Psoas muscle (tissue), 8 donors: ENCODE measurements at places on chromosomes 11 and 22. TPM values are rescaled to one million over a fixed set of nuclear protein-coding genes. Genes with fewer than 3 reads are reported as not detected.

DNA sequence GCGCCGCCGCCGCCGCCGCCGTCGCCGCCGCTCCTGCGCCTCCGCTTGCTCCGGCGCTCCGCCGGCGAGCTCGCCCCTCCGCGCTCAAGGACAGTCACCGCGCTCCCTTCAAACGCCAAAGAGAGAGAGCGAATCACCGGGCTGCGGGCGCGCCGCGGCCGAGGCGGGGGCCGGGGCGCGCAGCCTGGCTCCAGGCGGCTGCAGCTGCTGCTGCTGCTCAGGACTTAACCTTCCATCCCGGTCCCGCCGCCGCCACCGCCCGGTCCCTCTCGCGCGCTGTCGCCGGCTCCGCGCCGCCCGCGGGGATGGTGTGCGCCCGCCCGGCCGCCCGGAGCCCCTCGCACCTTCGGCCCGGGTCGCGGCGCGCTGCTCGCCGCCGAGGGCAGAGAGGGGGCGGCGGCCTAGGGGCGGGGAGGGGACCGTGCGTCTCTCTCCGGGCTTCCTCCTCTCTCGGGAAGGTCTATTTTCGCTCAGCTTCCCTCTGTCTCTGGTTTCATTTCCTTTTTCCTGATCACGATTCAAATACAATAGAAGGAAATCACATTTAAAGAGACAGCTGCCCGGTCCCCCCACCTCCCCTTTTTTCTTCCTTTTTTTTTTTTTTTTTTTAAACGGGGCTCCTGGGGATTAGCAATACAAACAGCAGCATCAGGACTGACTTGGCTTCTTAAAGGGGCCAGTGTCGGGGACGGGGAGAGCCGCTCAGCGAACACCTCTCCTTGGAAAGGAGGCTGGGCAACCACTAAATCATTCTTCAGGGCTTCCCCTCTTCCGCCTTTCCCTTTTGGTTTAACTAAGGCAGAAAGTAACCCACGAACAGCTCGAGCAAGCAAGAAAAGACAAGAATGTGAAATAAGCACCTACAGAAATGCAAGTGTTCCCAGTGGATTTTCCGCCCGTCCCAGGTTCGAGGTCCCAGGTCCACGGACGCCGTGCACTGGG is 22.1 kb downstream of the LMO2 start:
- peak; percentile 53 for DNase-seq

DNA sequence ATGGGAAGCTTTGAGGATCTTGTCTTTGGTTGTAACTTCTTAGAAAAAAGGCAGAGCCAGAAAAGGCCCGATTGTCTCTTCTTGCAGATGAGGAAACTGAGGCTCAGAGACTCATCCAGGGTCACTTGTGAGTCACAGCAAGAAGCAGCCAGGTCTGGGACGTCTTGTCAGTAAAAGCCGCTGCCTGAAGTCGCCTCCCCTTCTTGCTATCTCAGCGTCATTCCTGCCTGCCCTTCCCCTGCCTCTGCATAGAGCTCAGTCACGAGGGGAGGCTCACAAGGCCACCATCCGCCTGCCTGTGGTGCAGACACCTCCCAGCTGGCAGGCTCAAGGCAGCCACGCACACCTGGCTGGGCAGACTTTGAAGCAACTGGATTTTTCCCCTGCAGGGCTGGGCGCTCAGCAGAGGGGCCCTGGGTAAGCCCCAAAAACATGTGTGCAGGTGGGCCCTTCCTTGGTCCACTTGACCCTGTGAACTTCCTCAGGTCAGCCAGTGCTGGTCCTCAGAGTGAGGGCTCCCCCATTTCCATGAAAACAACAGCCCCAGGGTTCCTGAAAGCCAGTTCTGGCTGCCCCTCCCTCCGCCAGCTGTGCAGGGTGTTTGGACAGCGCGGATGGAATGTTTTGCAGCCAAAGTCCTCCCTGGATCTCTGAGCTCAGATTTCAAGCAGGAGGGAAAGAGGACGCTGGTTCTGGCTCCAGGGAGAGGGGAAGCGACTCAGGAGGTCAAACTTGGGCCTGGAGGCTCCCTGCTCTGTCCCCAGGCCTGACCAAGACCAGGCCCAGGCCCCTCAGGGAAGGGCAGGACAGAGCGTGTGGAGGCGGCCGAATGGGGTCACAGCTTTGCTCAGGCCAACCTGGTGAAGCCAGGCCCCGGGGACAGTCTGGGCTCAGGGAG is 6.0 kb upstream of the RAB3IL1 start:
- peak; percentile 85 for DNase-seq

DNA sequence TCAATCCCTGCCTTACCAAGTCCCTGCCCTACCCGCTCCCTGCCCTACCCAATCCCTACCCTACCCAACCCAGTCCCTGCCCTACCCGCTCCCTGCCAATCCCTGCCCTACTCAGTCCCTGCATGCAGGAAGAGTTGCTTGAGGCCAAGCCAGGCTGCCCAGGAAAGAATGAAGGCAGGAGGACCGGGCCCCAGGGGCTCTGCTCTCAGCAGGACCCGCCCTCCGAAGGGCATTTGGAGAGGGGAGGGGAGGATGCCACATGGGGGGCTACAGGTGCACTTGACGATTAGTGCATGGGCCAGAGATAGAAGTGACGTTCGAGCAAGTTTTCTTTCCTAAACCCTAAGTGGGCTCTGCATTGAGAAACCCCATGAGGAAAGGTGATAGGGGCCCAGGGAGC is 581.2 kb downstream of the TBC1D22A start:
- no peak for DNase-seq

TTC28 gene
- 3.1 TPM for polyA plus RNA-seq

- no peak for DNase-seq
These were observed 43.9 kb downstream of the ELFN2 start for GRCh38 chr22:37383341-37383740.

SLC15A3 gene
- 7.8 TPM for polyA plus RNA-seq

GRCh38 chr11:27496461-27496860 is 10.1 kb downstream of the LIN7C start:
- DNase-seq: no peak

GRCh38 chr11:94794287-94795168 is 26.4 kb downstream of the AMOTL1 start:
- peak; percentile 88 for DNase-seq

- DNase-seq: no peak
These were observed 29.9 kb upstream of the AQP11 start for GRCh38 chr11:77559686-77560401.

GUCY1A2 gene
- polyA plus RNA-seq: 0.57 TPM

DNA sequence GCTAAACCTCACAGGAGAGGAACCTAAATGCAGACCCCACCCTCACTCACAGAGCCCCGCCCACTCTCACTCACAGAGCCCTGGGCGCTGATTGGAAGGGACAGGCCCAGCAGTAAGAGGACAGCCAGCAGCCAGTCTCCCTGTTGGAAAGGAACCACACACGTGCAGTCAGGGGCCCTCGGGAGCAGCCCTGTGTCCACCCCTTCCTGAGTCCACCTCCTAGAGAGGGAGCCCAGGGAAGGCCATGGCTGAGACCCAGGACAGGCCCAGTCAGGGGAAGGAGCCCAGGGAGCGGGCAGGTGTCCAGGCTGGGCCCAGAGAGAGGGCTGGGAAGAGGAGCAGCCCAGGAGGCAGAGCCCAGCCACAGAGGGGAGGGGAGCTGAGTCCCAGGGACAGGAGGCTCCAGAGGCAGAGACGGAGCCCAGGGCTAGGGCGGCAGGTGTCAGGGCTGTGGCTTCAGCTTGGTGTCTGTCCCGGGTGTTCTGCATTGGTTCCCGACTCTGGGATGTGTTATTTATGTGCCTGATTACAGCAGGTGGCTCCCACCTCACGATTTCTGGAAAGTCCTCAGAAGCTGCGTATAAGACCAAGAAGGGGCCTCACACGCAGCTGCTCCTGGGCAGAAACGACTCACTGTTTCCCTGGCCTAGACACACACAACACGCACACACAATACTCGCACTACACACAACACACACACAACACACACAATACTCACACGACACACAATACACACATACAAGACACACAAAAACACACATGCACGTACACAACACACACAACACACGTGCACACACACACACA is 9.0 kb upstream of the APOBEC3H start:
- peak; percentile 54 for DNase-seq

DNA sequence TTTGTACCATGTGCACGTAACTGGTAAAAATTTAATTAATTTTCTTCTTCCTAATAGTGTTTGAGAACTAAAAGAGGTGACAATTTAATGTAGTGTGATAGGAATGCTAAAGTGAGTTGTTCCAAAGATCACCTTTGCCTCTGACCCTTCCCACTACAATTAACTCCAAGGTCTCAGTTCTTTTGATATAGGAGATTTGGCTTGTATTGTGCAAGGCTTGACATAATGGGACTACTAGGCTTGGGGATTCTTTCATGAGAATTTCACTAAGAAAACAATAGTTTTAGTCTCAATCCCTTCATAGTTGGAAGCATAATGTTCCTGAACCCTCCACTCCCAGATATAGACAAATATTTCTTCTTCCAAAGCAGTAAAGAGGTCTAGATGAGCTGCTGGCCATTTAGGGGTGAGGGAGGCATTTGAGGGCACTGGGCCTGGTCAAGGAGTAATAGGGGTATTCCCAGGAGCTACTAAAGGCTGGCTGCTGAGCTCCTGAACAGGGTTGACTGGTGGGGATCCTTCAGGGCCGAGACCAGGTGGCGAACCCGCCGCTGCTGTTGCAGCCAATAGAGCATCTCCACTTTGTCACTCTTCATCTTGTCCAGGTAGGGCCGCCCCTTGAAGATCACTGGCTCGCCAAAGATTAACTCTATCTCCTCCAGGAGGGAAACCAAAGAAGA is 2.7 kb downstream of the CCDC87 start:
- DNase-seq: no peak

GRCh38 chr11:88809126-88809525 is 256.7 kb downstream of the GRM5 start:
- no peak for DNase-seq

DNA sequence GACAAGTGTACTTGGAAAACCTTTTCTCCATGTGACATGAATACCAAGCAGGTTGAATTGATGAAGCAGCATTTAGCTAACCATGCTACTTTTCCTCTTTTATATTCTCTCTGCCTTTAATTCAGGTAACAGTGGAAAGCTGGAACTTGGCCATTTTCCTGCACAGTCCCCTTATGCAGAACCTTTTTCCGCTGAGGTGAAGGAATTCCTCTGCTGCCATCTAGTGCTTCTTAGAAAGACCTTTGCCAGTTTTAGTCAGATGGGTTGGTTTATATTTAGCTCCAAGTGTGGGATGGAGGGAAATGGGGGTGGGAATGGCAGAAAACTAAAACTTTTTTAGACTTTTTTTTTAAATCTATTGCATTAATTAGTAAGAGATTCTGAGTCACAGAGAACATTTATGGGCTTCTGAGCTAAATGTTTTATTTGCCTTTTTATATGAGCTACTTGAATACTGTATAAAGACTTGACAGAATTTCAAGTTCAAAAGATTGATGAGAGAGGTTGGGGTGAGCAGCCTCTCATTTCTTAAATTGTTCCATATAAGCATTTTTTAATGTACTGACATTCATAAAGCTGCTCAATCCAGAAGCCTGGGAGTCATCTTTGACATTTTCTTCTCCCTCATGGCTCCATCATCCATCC is 153.9 kb upstream of the ZC3H12C start:
- DNase-seq: no peak

GRCh38 chr11:2272228-2272945 is 2.0 kb upstream of the ASCL2 start:
- DNase-seq: peak; percentile 33

GRCh38 chr11:47216121-47216798 is 1.5 kb downstream of the DDB2 start:
- DNase-seq: no peak

- no peak for DNase-seq
These were observed 19.8 kb upstream of the SHANK2 start for GRCh38 chr11:71272161-71272560.

- no peak for DNase-seq
These were observed 149.4 kb downstream of the NXPE2 start for GRCh38 chr11:114827736-114828135.

NXPE2 gene
- 0.16 TPM for polyA plus RNA-seq

DNA sequence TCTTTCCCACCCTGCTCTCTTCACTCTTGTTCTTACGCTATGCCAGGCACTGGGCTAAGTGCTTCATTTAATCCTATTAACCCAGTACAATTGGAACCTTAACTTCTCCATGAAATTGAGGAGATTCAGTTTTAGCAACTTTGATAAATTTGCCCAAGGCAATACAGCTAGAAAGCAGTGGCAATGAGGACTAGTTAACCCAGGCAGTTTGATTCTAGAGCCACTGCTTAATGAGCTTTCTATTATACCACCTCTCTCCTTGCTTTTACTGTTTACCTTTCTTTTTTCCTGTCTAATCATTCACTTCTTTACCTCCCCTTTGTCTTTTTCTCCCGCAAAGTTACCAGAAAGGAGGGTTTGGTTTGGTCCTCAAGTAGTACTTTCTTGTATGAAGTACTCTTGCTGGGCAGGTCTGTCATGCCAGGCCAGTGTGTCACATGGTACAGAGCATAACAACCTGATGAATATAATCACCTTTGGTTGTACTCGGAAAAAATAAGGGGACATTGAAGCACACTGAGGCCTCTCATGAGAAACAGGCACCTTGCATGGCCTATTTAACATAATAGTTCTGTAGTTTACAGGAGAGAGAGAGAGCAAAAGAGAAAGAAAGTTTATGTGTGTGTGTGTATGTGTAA is 70.6 kb downstream of the PDHX start:
- DNase-seq: no peak

DNA sequence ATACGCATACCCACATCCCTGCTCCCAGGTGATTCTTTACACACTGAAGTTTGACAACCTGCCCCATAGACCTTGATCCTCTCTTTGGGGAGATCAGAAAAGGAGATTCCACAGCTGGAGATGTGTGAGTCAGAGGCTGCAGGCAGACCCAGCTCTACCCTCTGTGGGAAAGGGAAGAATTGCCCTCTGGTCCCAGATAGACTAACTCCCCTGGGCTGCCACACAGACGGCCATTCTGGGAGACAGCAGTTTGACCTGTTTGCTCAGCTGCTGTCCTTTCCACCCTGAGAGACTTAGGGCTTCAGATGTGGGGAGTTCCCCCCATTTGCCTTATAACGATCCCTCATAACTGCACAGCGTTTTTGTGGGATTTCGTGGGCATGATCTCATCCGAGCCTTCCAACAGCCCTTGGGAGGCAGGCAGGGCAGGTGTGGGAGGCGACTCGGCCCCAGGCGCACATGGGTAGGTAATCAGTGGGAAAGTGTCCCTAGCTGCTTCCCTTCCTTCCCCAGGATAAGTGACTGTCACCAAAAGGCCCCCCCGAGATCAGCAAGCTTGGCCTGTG is 14.1 kb downstream of the FAM83F start:
- DNase-seq: peak; percentile 19

DNA sequence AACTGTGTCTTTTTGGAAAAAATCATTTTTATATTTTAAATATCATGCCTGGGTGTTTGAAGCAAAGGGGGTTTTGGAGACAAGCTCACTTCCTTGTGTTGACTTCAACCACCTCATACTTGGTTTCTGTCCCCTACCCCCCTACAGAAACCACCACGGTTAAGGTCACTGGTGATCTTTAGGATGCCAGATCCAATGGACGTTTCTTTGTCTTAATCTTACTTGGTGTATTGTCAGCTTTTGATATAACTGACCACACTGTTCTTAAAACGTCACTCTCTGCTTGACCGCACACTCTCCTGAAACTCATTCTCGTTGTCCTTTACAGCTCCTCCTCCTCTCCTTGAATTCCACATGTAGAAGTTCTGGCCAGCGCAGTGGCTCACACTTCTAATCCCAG is 34.8 kb upstream of the SWAP70 start:
- no peak for DNase-seq

GRCh38 chr11:281486-282161 is 3.4 kb downstream of the NLRP6 start:
- DNase-seq: peak; percentile 50

OR2AT4 gene
- not detected for polyA plus RNA-seq

FAT3 gene
- 0.04 TPM for polyA plus RNA-seq

MS4A5 gene
- polyA plus RNA-seq: not detected
